AG08395 (cell line): ENCODE measurements at places on chromosomes 16 and 17.

DNA sequence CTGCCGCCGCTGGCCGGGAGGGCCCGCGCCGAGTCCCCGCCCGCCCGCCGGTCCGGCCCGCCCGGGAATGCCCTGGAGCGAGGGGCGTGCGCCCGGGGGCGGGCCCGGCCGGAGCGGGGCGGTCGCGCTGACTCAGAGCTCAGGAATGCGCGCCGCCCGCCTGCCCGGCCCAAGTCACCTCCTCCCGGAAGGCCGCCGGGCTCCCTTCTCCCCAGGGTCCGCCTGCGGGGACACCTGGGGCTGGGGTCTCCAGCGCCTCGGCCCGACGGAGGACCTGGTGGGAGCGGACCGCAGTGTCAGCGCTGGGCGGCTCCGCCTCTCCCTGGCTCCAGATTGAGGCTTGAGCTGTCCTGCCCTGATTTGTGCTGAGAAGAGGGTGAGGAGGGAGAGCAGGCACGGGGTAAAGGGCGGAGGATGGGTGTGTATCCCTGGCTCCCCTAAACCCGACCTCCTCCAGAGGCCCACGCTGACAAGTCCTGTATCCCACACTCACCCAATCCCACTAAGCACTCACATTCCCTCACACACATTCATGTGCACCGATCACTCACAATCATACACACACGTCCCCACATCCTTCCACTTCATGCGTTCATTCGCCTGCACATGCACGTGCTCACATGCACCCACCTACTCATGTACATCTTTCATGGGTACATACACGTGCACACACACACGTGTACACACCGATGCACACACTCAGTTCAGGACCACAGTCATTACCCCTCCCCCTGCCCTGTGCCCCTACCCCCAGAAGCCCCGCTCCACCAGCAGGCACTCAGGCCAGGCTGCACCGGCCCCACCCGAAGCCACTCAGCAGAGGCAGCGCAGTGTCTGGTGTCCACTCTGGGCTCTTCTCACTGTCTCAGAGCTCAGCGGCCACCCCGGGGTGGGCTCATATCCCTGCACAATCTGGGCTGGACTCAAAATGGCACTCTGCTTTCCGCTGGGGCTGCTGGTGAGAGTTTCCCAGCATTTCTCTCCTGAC lies at the start of gene RHBDF1:
Gene RHBDF1 (minus strand): TSS at position 71 of the 988 bp plus-strand sequence. CDS start 7,616 bp downstream, outside the sequence.
- peak; percentile 86 for DNase-seq

- DNase-seq: no peak
These were observed 5.0 kb upstream of the ADGRG1 start for GRCh38 chr16:57623251-57624043.

DNA sequence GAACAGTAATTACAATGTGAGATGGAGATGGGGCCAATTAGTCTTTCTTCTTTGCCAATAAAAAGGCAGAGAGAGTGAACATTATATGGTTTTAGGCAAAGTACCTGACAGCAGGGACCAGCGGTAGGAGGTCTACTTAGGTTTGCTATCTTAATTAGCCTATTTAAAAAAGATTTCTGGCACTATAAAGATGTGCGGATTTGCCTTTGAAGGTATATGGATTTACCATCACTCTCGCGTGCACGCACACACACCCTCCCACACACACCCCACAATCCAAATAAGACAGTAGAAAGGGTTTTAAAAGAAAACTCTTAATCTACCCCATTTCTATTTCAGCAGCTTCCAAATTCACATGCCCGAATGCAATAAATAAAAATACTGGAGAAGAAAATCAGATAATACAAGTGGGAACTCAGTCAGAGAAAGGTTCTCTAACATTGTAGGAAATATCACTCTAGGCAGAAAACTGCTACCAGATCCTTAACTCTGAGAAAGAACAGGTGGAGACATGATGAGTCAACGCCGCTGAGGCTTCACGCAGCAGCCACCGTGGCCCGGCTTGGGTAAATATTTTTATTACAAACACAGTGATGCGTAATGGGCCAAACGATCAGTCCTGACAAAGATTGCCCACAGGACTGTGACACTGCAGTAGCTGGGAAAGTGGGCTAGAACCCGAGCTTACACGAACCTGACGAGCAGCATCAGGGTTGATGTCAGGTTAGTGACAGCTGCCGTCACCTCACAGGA lies 66.6 kb upstream of the AXIN2 start:
- DNase-seq: peak; percentile 54

- peak; percentile 81 for DNase-seq
These were observed 341.7 kb downstream of the C16orf95 start for GRCh38 chr16:86975445-86975844.

GRCh38 chr16:20344611-20345010 lies 7.9 kb downstream of the UMOD start:
- no peak for DNase-seq

DNA sequence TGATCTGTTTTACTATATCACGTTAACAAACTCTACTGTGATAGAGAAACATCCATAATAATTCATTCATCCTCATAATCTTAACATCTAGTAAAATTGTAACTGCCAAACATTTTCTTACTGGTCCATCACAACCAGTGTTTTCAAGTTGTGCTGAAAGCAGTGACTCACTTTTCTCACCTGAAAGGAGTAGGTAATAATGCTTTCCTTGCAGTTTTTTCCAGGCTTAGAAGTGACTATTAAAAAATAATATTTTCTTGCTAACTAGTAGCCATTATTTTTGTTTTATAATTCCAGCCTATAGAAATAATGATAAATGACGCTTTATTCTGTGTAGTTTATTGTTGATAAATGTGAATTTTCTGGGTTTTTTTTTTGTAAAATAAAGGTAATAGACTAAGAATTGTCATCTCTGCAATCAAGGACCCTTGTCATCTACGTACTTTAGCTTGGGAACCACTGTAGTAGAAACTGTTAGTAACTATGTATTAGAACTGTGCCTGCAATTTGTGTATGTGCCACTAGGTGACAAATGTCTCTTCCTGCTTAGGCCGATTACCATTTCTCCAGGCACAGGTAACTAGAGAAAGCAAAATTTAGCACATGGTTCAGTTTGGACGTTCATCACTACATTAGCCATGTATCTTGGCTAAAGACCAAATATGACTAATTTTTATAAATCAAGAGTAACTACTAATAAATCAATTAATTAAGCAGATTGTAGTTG lies 409.4 kb upstream of the ERCC4 start:
- DNase-seq: no peak

DNA sequence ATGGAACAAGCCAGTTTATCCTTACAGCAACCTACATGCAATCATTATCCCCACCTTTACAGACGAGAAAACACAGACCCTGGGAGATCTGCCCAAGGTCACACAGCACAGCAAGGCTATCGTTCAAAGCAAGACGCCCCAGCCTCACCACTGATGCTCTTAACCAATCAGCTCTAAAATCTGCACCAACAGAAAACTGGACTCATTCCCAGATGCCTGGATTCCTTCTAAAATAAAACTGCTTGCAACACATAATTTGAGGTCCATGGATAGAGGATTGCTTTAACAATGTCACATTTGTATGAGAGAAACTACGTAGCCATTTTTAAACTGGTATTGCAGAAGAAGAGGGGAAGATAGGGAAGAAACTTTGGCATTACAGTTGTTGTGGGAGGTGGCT lies 6.8 kb downstream of the COTL1 start:
- DNase-seq: peak; percentile 34

- peak; percentile 37 for DNase-seq
These were observed 21.4 kb upstream of the SPACA3 start for GRCh38 chr17:32970281-32970680.

DNA sequence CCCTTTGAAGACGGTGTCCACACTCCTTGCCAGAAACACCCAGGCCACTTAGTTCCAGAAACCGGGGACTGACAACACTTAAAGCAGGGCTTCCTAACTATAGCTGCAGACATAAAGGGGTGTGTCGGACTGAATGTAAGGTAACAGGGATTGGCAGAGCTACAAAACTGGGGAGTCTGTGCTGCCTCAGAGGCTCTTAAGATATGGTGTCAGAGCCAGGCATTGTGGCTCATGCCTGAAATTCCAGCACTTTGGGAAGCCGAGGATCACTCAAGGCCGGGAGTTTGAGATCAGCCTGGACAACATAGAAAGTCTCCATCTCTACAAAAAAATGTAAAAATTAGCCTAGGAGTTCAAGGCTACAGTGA lies 14.2 kb upstream of the NLRC3 start:
- DNase-seq: no peak

DNA sequence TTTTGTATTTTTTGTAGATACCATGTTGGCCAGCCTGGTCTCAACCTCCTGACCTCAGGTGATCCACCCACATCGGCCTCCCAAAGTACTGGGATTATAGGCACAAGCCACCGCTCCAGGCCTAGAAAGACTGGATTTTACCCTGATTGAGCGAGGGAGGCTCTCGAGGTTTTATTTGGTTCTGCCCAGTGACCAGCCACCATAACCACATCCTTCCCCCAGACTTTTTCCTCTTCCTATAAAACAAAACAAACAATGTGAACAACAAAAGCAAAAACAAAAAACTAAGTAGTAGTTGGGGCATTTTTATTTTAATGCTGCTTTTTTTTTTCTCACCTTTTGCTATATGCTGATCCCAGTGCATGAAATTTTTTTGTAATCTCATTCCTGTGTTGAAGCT lies 509.6 kb downstream of the MAF start:
- no peak for DNase-seq

DNA sequence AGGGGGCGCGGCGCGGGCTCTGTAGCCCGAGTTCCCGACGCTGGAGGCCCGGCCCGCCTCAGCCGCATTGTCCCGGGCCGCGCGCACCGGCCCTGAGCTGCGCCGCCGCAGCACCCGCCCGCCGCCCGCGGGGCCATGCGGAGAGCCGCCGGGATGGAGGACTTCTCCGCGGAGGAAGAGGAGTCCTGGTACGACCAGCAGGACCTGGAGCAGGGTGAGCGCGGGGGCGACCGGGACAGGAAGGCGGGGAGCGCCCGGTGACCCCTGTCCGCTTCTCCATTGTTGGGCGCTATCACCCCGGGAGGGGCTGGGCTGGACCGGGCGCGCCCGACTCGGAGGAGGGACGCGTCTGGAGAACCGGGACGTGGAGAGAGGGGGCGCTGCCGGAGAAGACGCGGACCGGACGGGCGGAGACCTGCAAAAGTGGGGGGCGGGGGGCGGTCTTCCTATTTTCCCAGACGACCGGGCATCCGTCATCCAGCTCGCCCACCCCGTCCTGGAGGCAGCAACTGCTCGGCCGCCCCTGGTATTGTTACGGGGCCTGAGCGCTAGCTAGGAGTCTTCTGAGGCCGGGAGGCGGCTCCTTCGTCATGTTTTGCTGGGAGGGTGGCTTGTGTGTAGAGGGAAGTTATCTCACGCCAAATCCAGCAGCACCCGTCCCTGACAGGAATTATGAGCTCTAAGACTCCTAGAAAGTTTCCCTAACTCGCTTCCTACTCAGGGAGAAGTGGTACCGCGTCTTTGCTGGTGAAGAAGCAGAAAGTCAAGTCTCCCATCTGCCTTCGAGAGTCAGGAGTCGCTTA lies 678 bp downstream of the CDR2L start:
- peak; percentile 73 for DNase-seq

GRCh38 chr17:76644995-76645394 lies 1.4 kb upstream of the ST6GALNAC1 start:
- no peak for DNase-seq

DNA sequence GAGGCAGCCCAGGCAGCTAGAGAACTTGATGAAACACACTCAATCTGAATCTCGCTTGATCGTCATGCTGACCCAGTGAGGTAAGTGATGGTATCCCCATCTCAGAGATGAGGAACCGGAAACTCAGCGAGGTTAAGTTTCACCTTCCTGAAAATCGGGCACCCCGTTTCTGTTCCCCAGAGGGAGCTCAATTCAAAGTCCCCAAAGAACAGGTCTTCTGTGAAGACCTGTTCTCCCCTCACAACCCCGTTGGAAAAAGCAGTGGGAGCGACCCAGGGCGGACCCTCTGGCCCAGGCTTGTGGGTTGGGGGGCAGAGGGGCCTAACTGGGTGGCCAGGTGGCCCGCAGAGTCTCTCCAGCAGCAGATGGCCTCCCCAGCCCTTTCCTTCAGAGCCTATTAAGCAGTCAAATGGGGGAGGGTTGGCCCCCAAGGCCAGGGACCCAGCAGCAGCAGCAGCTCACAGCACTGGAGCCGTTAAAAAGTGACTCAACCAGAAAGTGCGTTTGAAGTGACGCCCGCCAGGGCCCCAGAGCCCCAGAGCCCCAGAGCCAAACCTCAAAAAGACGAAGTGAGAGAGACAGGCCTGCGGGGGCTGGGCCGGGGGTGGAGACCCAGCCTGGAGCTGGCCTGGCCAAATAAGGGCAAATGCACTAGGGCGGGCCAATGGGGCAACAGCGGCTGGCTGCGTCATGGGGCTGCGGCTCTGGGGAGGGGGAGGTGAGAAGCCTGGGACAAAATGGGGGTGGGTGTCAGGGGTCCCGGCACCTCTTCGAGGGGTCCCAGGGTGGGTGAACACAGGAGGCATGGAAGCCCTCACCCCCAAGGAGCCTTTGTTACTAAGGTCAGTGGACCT lies 9.2 kb upstream of the TSPOAP1 start:
- DNase-seq: peak; percentile 91

DNA sequence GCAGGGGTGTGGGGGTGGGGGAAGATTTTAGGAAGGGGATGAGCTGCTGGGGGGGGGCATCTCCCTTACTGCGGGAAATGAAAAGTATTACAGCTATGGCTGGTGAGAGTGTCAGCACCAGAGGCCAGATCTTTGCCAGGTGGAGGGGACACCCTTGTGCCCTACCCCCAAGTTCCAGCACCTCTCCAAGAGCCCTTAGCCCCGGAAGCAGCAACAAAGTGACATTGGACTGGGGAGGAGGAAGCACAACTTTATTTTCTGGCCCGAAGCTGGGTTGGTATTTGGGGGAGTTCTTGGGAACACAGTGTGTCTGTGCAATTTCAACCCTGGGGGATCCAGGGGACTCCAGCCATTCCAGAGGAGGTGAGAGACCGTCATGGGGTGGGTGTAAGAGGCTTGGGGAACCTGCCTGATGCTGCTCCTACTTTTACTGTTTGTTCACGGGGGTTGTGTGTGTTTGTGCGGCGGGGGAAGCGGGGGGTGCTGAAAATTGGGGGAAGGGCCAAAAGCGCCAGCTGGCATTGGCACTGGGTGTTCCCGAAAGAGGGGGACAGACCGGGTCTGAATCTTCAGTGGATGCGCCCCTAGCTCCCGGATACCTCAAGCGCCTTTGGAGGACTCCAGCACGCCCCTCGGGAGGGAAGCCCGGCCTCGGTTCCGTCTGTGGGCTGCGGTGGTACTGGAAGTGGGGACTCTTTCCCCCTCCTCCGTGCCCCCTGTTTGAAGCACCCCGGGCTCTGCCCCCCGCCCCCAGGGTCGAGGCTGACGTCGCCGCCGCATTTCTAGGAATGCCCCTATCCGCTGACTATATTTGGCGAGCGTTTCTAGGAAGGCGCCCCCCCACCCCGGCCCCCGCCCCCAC lies 230.3 kb downstream of the MRTFB start:
- DNase-seq: peak; percentile 37

- DNase-seq: no peak
These were observed 69.9 kb downstream of the GSG1L start for GRCh38 chr16:27993587-27993986.
